ENCODE measurements at places on chromosomes 6 and 20.

DNA sequence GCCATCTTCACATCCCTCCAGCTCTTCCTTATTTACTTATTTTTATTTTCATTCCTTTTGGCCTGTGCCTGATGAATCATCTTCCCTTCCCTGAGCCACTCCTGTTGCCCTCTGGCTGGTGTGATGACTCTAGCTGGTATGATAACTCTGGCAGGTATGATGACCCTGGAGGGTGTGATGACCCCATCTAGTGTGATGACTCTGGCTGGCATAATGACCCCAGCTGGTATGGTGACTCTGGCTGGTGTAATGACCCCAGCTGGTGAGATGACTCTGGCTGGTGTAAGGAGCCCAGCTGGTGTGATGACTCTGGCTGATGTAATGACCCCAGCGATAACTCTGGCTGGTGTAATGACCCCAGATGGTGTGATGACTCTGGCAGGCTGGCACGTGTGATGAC is 426.8 kb downstream of the QKI start:
- no peak for DNase-seq

- no peak for DNase-seq
These were observed 532.1 kb upstream of the JAG1 start for GRCh38 chr20:11205769-11206362.

DNA sequence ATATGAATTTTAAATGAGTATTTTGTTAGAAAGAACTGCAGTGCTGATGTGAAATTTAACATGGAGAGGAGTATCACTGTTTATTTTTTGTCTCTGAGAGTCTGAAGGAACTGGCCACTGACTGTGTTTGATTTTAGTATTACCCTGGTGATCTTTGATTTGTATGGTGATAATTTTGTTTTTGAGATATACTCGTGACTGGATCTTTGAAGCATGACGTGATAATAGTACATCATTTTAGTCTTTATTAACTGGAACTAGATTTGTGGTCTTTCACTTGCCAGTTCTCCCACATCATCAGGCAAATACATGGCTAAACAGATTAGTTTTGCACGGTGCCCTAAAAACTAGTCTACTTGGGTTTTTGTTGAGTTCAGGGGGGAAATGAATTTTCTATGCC is 55.5 kb downstream of the ARID1B start:
- DNase-seq, result no peak

DNA sequence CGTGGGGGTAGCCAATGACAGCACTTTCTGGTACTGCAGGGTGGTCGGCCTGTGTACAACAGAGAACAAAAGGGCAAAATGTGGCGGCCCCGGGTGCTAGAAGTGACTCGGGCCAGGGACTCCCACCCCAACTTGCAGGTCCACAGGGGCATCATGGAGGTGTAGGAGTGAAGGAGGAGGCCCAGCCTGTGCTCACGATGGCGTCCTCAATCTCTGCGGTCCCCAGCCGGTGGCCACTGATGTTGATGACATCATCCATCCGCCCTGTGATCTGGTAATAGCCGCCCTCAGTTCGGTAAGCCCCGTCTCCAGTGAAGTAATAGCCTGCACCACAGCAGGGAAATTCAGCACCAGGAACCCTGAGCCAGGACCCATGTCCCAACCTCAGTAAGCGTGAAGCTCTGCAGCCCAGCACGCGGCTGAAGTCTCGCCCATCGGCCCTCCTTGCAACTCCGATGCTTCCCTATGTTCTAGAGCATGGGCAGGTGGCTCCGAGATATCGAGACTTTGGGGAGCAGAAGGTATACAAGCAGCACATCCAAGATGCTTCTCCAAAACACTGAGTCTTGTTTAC is 20.2 kb upstream of the APMAP start:
- no peak for DNase-seq

DNA sequence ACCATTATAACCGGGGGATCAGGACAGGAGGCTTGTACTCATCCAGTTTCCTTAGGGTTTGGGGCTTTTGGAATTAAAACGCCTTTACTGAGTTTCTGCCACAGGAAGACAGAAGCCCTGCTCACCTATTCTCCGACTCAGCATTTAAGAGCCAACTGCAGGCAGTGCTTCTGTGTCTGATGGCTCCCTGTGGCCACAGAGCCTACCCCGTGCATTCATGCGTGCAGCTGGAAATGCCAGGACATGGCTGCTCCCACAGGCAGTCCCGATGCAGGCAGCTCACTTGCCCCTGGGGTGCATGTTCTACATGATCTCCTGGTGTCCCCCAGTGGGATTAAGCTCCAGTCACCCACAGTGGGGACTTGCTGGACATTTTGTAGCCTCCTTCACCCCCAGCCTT is 22.2 kb downstream of the ZNF831 start:
- no peak for DNase-seq
